ENCODE measurements at places on chromosomes 7 and 10. TPM values are rescaled to one million over a fixed set of nuclear protein-coding genes. Genes with fewer than 3 reads are reported as not detected.

Gene CTAGE15
- 0.58 TPM for total RNA-seq

- DNase-seq = no peak
These were observed 11.3 kb downstream of the PI4K2A start for GRCh38 chr10:97651773-97652172.

DNA sequence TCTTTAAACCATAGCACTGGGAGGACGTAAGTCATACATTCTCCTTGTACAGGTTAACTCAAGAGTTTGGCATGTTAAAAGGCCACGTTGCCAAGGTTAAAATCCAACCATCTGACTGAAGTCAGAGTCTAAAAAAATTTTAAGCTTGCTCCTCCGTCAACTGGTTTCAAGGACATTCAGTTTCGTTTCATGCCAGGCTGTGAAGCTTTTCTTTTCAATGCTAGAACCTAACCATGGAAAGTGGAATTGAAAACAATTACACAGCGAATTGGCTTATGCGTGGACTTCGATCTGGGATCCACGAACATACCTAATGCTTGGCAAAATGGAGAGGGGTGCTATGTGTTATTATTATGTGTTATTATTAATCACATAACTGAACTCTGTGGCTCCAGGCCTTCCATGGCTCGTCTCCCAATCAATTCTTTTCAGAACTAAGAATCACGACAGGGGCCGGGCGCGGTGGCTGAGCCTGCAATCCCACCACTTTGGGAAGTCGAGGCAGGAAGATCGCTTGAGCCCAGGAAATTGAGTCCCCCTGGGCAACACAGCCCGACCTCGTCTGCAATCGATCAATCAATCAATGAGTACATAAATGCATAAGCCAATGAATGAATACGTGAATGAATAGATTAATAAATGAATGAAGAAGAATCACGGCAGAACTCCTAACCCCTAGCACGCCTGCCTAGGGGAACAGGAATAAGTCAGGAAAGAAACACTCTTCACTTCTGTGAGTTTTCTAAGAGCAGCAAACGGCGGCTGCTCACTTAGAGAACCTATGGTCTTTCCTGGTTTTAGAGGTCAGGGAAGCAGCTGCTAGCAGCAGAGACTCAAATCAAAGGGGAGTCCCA is 733 bp upstream of the ARL5B start:
- no peak for DNase-seq

DNA sequence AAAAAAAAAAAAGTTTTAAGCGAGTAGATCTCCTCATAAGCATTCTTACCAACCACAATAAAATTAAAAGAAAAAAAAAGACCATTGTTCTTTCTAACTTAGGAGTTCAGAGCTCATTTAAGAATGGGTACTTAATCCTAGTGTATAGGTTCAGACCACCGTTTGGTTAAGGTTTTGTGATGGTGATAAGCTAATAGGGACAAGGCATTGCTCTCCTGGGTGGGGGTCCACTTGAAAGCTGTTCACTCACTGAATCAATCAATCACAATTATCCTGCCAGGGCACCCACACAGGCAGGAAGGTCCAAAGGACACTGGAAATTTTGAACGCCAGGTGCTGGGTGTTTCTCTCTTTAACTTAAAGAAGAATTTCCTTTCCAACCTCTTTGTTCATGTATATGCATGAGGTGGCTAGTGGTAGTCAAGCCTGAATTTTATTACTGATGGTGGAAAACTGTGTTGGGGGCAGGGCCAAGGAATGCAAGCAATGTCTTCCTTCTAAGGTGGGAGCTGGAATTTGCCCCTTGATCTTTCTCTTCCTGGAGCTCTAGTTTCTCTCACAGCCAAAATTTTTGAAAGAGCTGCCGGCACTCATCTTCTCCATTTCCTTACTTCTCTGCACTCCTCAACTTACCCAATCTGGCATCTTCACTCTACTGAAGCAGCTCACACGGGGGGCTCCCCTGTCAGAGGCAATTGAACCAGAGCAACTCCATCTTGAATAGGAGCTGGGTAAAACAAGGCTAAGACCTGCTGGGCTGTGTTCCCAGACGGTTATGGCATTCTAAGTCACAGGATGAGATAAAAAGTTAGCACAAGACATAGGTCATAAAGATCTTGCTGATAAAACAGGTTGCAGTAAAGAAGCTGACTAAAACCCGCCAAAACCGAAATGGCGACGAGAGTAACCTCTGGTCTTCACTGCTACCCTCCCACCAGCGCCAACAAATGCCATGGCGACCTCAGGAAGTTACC is 7.5 kb upstream of the FAM131B start:
- peak; percentile 15 for DNase-seq

Gene FAM25C
- not detected for total RNA-seq

GRCh38 chr7:128692623-128693270 is 20.7 kb downstream of the GARIN1A start:
- no peak for DNase-seq

Gene VGF
- not detected for total RNA-seq

DNA sequence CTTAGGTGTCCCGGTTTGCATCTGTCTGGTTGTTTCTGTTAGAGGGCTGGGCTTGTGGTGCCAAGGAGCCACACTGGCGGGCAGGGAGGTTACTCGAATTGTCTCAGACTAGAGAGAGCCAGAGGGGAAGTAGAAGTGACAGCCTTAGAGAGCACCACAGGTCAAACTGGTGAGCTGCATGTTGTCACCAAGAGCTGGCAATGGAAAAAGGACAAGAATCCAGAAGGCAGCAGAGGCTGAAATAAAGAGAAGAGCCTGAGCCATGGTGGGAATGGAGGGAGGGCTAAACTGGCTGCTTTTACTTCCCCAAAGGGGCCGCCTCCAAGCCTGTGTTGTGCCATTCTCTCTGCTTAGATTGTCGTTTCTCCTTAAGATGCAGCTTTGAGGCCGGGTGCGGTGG is 31.1 kb upstream of the RHBDD2 start:
- DNase-seq = no peak

Gene GATA3
- 50.2 TPM for total RNA-seq

GRCh38 chr7:96657347-96658021 is 52.2 kb downstream of the SEM1 start:
- DNase-seq = no peak

Gene HMX3
- total RNA-seq = 1.2 TPM

DNA sequence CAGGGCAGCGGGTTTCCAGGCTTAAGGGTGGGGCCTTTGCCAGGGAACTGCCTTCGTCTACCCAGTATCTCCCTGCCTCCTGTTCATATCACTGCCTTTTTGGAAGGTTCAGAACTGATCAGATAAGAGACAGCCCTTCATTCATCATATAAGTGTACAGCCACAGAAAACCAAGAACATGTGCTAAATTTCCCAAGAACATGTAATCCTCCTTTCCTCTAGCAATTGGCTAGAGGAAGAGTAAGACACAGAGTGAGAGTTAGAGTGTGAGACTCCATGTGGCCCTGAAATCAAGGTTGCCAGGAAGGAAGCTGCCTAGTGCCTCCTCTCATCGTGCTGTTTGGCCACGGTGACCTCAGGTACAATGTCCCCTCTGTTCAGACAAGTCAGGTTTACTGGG is 770.9 kb downstream of the TNS3 start:
- DNase-seq = no peak

Data from activated T-cell treated with anti-CD3 and anti-CD28 coated beads, Interleukin-2, amount 50 U/mL, for 72 hours (primary cell).